ENCODE measurements at places on chromosomes 7 and 10.

GRCh38 chr7:40525764-40526163 is 391.0 kb downstream of the SUGCT start:
- no peak for DNase-seq

- DNase-seq: no peak
Observed at GRCh38 chr10:77385315-77385714, 252.3 kb downstream of the KCNMA1 start.

DNA sequence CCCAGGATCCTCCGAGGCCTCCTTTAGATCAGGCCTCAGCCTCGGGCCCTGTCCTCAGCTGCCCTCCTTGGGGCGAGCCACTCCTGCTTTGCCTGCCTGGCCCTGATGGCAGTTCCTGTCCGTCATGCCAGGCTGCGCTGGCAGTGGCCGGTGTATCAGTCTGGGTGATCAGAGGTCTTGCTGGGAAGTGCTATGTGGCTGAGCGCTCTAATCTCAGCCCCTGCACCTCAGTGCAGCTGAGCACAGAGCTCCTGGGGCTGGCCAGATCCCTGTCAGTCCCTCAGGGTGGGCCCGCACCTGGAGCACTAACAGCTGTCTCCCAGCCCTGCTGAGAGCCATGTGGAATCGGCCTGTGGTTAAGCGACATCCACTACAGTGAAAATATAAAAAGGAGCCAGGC is 14.8 kb upstream of the CFAP46 start:
- no peak for DNase-seq

DNA sequence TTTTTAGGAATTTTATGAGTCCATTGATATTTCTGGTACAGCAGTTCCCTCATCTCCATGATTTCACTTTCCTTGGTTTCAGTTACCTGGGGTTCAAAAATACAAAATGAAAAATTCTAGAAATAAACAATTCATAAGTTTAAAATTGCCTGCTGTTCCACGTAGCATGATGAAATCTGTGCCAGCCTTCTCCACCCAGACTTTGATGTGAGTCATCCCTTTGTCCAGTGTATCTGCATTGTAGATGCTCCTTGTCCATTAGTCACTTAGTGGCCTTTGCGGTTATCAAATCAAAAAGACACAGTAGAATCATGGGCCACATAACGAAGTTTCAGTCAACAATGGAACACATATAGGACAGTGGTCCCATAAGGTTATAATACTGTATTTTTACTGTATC is 286.9 kb downstream of the PTEN start:
- DNase-seq: no peak

DNA sequence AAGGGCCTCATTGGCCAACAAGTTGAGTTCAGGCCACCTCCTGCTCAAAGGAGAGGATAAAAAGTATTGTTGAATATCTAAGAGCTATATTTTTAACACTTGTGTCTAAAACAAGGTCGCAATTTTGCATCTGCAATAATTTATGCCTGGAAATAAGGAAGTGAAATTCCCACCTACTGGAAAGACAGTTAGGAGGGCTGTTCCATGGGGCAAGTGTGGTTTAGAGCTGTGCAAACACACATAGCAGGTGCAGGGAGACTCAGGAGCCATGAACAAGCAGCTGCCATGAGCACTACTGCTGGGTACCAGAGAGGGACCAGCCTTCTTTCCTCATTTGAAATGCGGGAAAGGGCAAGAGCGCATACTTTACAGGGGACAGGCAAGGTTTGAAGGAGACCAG is 35.5 kb upstream of the IKZF1 start:
- DNase-seq: no peak

DNA sequence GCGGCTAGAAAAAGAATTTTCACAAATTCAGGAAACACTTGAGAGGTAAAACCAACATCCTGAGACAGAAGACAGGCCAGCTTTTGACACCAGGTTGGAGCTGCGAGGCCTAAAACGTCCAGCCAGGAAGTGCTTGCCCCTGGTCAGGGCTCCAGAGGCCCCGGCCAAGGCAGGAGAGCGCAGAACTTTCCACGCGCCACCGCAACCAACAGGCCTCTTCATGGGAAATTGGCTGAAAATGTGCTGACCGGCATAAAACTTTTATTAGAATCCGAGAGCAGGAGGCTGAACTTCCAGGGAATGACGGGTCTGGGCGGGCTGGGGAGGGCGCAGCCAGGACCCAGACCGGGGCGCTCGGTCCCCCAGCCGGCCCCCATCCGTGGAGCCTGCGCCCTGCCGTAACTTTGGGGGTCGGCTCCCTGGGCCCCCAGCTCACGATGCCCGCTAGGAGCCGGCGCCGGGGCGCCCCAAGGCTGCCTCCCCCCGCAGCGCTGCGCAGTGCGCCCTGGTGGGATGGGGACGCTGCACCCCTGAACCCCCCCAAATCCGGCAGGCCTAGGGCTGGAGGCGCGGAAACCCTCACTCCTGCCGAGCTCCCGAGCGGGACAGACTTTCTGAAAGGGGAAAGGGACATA is 414.0 kb upstream of the MKI67 start:
- no peak for DNase-seq

DNA sequence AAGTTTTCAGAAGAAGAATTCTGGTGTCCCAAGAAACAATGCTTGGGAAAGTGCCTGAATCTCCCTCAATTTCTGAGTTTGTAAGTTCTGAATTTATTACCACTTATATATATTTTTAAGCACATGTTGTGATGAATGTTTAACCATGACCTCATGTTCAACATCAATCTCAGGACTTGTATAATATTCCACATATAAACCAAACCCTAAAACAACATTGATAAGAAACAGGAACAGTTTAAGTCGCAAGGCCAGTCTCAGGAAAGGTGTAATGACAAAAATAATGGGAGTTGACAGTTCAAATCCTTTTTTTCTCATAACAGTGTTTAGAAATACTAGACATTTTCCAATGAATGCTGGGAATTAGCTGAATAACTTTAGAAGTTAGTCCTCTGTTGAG is 22.8 kb downstream of the NRP1 start:
- DNase-seq: no peak

DNA sequence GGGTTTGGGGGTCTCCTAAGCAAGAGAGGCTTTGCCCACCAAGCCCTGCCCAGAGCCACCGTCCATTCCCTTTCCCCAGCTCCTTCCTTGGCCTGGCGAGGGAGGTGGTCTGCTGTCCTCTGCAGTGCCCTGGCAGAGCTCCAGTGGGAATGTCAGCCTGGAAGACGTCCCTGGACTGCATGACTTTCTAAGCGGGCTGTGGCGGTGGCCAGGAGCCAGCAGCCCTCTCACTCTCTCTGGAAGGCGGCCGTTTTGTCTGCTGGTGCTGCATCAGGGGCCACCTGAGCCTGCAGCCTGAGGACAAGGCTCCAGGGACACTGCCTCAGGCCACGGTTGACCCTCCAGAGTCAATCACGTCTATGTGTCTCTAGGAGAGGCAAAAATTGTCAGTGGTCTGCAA is 271.0 kb downstream of the SKAP2 start:
- DNase-seq: no peak

DNA sequence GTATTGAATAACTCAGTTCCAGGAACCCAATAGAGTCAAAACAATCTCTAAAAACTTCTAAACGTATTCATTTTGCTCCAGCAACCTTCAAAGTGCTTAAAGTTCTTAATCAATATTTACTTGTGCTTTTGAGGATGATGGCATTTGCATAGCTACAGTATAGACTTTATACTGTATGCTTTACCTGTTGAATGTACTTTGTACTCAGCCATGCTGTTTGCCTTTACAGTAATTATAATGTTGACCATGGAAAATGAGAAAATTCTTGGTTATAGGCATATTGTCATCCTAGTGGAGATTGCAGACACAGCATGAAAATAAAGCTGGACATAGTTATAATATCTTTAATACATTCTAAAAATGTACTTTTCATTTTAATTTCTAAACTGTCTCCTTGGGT is 762.7 kb upstream of the PHF14 start:
- no peak for DNase-seq

GRCh38 chr10:77087366-77087765 is 550.2 kb downstream of the KCNMA1 start:
- no peak for DNase-seq

DNA sequence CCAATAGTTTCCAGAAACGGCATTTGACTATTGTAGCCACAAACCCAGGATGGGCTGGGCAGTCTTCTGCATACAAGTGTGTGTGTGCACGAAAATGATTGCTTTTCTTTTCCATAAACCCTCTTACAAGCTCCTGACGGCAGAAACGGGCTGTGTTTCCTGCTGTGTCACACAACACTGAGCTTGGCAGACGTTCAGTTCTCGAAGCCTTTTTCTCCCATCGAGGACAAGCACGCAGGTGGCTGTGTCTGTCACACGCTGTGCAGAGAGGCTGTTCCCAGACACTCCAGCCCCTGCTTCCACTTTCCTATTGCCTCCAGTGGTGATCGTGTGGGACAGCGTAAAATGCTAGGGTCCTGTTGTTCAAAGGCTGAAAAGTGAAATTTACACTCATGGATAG is 32.1 kb downstream of the RBAK start:
- no peak for DNase-seq

- DNase-seq: no peak
Observed at GRCh38 chr10:77601488-77601887, 36.1 kb downstream of the KCNMA1 start.

- no peak for DNase-seq
Observed at GRCh38 chr10:131679926-131680325, 220.9 kb upstream of the PPP2R2D start.

DNA sequence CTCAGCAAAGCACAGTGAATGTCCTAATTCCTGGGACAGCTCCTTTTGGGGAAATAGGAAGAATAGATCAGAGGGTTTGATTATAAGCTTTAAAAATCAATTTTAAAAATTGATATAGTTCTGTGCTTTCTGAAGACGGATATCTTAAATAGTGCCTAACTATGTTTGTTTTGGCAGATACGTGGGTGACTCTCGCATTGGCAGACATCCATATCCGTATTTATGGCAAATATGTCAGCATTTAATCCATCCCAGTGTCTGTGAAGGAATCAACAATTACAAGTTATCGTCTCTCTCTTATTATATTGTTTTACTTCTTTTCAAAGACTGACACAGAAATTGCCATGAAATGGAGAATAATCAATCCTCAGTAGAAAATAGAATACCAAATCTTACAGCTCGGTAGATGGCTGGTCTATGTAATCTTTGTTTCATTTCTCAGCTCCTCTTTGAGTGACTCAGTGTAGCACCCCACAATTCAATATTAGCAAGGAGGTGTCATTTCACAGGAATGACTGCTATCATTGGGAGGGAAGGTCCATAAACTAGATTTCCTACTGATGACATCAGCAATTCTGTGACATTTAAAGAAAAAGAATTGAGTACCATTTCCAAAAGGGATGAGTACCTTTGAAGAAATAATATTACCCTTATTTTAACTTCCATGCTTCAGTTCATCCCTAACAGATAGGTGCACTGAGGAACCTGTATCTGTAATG is 186.4 kb upstream of the NFE2L3 start:
- no peak for DNase-seq

GRCh38 chr7:2641406-2642393 is 9.9 kb downstream of the TTYH3 start:
- no peak for DNase-seq

DNA sequence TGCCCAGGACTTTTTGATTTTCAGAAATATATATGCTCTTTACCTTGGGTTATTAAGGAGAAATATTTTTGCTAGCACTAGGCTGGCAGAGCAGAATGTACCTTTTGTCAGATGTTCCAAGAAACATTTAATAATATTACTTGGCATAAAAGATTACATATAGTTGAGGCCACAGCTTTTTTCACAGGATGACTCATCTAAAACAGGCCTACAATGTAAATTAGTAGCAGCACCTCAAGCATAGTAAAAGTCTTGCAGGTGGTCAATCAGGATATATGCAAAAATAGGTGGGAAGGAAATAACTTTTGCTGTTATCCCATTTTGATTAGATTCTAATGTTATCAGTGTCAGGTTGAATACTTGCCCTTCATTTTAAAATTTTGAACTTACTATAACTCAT is 14.9 kb upstream of the ITGB1 start:
- DNase-seq: no peak

GRCh38 chr10:109889867-109890266 is 33.4 kb downstream of the XPNPEP1 start:
- DNase-seq: no peak

- no peak for DNase-seq
Observed at GRCh38 chr7:107666790-107667189, 6.2 kb downstream of the SLC26A4 start.

DNA sequence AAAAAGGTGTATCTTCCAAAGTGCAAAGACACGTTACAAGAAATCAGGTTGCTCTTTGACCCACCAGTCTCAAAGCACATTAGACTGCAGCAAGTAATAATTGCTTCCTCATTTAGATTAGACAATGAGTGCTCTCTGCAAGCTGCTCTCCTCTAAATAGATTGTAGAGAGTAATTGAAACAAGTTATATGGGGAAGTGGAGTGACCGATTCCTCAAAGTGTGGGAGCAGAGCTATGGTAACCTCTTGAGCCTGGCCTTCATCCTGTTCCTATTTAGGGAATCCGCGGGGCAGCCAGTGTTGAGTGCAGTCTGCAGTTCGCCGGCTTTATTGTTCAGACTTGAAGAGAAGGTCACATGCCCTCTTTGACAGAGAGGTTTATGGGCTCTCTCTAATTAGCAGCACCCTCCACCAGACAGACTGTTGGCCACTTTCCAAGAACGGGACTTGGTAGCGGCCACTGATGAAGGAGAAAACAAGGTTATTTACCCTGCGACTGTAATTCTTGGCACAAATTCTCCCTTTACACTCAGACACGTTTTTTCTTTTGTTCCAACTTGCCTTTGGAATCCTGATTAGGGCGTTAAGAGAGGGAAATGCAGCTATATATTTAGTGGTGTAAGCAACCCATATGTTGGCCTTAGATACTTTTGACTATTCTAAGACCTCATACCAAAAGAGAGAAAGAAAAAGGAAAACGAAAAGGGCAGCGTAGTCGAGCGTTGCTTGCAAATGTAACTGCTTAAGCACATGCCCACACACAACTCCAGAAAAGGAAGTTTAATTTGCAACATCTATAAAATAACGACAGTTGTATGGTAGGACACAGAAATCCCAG is 107.5 kb downstream of the REEP3 start:
- DNase-seq: peak; percentile 10

DNA sequence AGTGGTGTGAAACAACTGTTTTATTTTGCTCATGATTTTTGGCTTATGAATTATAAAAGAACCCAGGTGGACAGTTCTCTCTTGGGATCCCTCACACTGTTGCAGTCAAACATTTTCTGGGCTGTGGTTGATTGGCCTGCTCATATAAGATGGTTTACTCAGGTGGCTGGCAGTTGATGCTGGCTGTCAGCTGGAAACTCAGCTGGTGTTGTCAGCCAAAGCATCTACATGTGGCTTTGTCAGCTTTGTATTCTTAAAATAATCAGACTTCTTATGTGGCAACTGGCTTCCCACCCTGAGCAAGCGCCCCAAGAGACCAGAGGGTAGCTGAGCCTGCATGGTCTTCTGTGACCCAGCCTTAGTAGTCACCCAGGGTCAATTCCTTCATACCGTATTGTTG is 534.7 kb downstream of the NRG3 start:
- no peak for DNase-seq

- no peak for DNase-seq
Observed at GRCh38 chr10:33293531-33294170, 40.8 kb downstream of the NRP1 start.

All from thymus (tissue), 14 donors.